Uterus (tissue), 4 donors: ENCODE measurements at places on chromosomes 1 and 21. TPM values are rescaled to one million over a fixed set of nuclear protein-coding genes. Genes with fewer than 3 reads are reported as not detected.

DNA sequence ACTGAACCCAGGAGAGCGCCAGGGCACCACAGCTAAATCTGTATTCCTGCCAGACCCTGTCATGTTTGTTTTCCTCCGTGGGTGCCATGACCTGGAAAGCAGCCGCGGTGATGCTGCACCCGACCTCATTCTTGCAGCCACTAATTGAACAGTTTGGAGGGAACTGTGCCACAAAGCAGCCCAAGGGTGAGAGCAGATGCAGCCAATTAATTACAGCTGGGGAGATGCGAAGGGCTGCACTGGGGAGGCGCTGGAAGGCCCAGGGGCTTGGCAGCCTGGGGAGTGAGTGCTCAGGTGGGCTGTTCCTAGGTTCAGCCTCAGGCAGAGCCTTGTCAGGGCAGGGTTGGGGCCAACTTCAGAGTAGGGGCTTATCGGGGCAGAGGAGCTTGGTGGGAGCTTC lies 158.4 kb upstream of the CD34 start:
- H3K4me3 ChIP-seq: no peak overlapping the region
- H3K4me1 ChIP-seq: no peaks in the 10 kb centered on the region
- H3K27me3 ChIP-seq: no peaks in the 10 kb centered on the region
- DNase-seq: no peak
- H3K36me3 ChIP-seq: no peaks in the 10 kb centered on the region
- H3K27ac ChIP-seq: no peak overlapping the region

DNA sequence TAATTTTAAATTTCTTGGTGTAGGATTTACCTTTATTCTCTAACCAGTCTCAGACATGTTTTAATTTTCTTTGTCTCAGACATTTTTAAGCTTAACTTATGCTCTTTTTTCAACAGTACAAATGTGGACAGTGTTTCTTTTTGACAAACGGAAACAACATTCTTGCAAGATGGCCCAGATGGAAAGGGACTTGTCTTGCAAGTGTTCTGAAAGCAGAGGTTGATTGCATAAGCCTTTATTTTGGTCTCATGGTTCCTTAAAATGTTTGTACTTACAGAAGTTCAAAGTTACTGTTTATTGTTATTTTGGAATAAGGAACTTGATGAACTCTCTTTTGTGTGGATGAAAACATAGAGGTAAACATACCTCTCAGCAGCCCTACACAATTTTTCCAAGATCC lies 22.9 kb downstream of the SMAP2 start:
- H3K4me3 ChIP-seq: no peak overlapping the region
- H3K27ac ChIP-seq: no peak overlapping the region
- no peaks in the 10 kb centered on the region for H3K4me1 ChIP-seq

- no peak overlapping the region for H3K4me3 ChIP-seq
- H3K4me1 ChIP-seq: no peaks in the 10 kb centered on the region
- H3K27me3 ChIP-seq: no peaks in the 10 kb centered on the region
Observed at GRCh38 chr1:110218739-110219138, 8.6 kb downstream of the KCNC4 start.

DNA sequence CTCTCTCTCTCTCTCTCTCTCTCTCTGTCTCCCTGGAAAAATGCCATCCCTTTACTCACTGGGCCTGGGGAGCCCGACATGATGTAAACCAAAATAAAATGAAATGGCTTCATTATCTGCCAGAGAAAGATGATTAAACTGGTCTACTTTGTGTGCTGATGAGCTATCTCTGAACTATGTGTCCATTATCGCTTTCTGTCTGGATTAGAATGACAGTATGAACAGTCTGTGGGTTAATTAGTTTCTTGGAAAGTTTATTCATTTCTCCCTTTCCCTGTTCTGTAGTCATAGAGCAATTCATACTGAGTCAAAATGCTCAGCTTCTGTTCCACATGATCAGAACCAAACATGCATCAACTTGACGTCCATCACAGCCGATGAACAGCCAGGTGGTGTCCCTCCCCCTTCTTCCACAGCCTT lies 72.4 kb upstream of the KCND3 start:
- no peaks in the 10 kb centered on the region for H3K27me3 ChIP-seq
- H3K27ac ChIP-seq: no peak overlapping the region
- DNase-seq: no peak
- no peaks in the 10 kb centered on the region for H3K36me3 ChIP-seq
- H3K4me1 ChIP-seq: no peaks in the 10 kb centered on the region

DNA sequence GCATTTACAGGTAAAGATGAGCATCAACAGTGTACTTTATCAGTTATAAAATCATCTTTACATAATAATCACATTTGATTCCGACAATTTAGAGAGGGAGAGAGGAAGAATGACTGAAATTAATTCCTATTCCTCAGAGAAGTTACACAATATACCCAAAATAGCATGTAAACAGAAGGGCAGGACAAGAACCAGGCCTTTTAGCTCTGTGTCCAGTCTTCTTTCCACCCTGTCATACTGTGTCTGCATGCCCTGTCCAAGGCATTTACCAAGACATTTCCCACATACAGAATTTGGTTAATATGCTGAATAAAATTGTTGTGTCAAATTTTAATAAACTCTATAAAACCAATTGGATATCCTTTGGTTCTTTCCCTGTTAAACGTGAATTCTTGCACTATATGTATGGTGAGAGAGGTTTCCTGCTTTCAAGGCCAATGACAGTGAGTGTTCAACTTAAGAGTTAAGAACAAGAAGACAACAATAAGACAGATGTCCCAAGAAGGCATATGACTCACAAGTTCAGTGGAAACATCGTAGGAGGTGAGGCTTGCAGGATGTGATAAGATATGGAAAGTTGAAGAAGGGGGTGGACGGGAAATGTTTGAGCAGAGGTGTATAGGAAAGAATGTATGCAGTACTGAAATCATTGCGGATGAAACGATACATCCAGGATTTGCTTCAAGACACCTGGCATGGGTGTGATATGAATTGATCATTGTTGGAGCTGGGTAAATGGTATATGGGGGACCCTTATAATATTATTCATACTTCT lies 20.8 kb downstream of the LRRC8B start:
- peak overlapping the region; percentile 33 for H3K27ac ChIP-seq
- no peak overlapping the region for H3K4me3 ChIP-seq
- no peaks in the 10 kb centered on the region for H3K36me3 ChIP-seq
- H3K4me1 ChIP-seq: no peaks in the 10 kb centered on the region
- no peak for DNase-seq

DNA sequence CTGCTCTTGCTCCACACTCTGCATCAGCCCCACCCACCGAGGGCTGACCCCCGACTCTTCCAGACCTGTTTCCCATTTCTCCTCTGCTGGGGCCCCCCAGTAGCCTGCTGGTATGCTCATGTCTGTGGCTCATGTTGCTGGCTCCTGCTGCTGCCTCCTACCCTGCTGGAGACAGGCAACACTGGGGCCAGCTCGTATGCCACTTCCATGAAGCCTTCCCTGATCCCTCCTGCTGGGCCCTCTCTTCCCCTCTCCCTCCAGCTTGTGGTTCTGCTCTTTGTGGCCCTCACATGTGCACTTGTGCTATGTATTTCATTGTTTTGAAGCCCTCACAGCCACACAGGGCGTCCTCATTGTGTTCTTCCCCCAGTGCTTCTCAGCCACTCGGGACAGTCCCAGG lies 40.5 kb downstream of the CNN3 start:
- H3K27ac ChIP-seq: no peak overlapping the region
- no peaks in the 10 kb centered on the region for H3K36me3 ChIP-seq
- no peaks in the 10 kb centered on the region for H3K4me1 ChIP-seq
- no peaks in the 10 kb centered on the region for H3K27me3 ChIP-seq

GRCh38 chr21:27108701-27109100 lies 141.8 kb upstream of the ADAMTS5 start:
- H3K27ac ChIP-seq: peak overlapping the region; percentile 51
- peaks cover 17% of the 10 kb centered on the region for H3K4me1 ChIP-seq
- no peak overlapping the region for H3K4me3 ChIP-seq
- DNase-seq: no peak

The FAM72B gene
- 1.0 TPM for total RNA-seq

DNA sequence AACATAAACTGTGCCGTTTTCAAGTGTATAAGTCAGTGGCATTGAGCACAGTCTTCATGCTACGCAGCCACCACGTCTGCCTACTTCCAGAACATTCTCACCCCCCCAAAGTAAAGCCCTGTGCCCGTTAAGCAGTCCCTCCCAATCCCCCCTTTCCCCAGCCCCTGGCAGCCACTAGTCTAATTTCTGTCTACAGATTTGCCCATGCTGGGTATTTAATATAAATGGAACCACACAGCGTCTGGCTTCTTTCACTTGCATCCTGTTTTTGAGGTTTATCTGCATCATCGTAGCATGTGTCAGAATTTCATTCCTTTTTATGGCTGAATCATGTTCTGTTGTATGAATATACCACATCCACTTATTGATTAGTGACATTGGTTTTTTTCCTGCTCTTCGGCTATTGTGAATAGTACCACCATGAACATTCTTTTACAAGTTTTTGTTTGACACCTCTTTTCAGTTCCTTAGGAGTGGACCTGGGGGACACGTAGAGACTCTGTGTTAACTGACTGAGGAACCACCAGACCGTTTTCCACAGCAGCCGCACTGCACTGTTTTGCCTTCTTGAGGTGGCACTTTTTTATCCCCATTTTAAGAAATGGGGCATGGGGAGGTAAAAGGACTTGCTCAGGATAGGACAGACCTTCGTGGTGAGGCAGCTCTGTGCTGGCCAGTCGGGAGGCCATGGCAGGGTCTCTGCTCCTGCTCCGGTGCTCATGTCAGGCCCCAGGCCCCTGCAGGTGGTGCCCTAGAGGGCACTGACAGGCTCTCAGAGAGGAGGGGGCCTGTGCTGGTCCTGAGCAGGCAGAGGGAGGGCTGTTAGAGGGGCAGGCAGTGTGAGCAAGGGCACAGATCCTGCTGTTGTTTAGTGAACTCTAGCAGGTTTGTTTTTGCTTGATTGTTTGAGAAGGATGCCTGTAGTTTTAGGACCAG lies 123.8 kb downstream of the PCBP3 start:
- no peaks in the 10 kb centered on the region for H3K36me3 ChIP-seq
- DNase-seq: no peak
- no peak overlapping the region for H3K27ac ChIP-seq
- no peaks in the 10 kb centered on the region for H3K4me1 ChIP-seq
- H3K4me3 ChIP-seq: no peak overlapping the region

GRCh38 chr1:248886237-248886895 lies 19.7 kb upstream of the PGBD2 start:
- no peaks in the 10 kb centered on the region for H3K36me3 ChIP-seq
- no peak overlapping the region for H3K4me3 ChIP-seq
- H3K27ac ChIP-seq: no peak overlapping the region

- no peak overlapping the region for H3K4me3 ChIP-seq
- H3K27ac ChIP-seq: peak overlapping the region; percentile 29
- H3K4me1 ChIP-seq: no peaks in the 10 kb centered on the region
- DNase-seq: peak; percentile 68
Observed at GRCh38 chr1:226181996-226182714, 4.4 kb downstream of the ACBD3 start.
